ENCODE measurements at places on chromosomes 2 and 18. TPM values are rescaled to one million over a fixed set of nuclear protein-coding genes. Genes with fewer than 3 reads are reported as not detected.

DNA sequence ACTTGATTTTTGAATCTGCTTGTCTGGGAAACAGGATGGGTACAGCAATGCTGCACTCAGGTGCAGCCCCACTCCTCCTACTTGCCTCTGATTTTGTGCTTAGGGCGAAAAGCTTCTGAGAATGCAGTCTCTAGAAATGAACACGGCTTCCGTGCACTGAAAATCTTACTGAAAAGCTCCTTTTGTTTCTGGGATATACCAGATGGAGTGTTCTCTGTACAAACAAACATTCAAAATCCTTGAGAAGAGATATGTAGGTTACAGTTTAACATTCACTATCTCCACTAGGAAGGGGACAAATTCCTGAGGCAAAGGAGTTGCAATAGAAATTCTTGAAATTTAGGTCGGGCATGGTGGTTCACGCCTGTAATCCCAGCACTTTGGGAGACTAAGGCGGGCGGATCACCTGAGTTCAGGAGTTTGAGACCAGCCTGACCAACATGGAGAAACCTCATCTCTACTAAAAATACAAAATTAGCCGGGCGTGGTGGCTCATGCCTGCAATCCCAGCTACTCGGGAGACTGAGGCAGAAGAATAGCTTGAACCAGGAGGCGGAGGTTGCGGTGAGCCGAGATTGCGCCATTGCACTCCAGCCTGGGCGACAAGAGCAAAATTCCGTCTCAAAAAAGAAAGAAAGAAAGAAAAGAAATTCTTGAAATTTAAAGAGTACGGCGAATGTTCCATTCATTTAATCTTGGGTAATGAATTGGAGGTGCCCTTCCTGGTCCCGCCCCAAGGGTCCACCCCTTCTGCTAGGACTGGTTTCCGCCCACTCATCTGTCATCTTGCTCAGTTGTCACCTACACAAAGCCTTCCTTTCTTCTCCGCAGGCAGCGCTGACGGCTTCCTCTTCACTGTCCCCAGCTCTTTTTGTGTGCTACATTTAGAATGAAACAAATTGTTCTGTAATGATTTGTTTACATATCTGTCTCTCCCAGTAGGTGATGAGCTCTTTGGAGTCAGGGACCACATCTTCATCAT is 92.4 kb downstream of the SOCS6 start:
- DNase-seq: no peak

- DNase-seq: no peak
These were observed 54.2 kb downstream of the LTBP1 start for GRCh38 chr2:33000986-33001385.

- no peak for DNase-seq
These were observed 288.0 kb downstream of the AFF3 start for GRCh38 chr2:99854236-99854852.

DNA sequence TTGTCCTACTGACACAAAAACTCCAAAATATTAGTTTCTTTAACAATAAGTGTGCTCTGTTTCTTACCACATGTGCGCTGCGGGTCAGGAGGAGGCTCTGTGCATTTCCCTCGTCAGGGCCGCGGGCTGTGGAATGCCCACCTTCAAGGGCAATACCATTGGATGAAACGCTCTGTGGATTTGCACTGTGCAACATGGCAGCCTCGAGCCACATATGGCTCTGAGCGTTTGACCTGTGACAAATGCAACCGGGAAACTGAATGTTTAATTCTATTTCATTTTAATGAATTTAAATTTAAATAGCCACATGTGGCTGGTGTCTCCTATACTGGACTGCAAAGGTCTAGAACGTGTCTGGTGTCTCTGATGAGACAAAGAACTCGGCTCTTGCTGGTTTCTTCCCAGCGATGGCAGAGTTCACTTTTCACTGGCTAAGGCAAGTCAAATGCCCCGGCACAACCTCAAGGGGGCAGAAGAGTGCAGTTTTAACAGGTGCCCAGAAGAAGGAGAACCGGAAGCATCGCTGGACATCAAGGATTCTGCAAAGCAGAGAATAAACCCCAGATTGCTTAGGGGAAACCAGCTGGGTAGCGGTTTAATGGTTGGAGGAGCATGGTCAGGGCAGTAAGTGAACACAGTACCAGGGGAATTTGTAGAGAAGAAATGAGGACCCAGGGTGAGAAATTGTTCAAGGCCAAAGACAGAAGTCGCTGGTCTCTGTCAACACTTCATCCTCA is 37.0 kb upstream of the TMEM18 start:
- DNase-seq: peak; percentile 46

The LIMS4 gene
- 1.1 TPM for total RNA-seq

GRCh38 chr18:73355121-73355520 is 487.3 kb upstream of the NETO1 start:
- DNase-seq: no peak

GRCh38 chr2:101951296-101951695 is 40.5 kb upstream of the IL1R2 start:
- no peak for DNase-seq

DNA sequence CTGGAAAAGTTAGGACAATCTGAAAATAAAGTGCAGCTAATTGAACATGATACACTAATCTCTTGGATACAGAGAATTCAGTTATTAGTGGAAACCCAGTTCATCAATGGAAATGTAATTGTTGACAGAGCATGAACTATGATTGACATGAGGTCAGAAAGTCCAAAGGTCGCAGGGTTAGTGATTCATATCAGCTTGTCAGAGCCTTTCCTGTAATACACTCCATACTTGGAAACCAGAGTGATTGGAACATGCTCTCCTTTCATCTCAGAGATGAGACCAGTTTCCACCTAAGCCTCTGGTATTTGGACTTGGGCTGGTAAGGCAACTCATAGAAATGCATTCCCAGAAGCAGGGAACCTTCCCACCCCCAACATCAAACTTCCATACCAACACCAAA is 8.5 kb upstream of the NCKAP5 start:
- DNase-seq: no peak

GRCh38 chr2:225534697-225535096 is 135.2 kb downstream of the NYAP2 start:
- no peak for DNase-seq

GRCh38 chr2:20509301-20509769 is 62.5 kb downstream of the RHOB start:
- no peak for DNase-seq

The IL36RN gene
- not detected for total RNA-seq

The THSD7B gene
- total RNA-seq: not detected

- no peak for DNase-seq
These were observed 21.1 kb downstream of the PER2 start for GRCh38 chr2:238267341-238267710.

The B4GALT6 gene
- total RNA-seq: 16.1 TPM

The NEUROD1 gene
- total RNA-seq: not detected

- DNase-seq: no peak
These were observed 31.9 kb upstream of the EML6 start for GRCh38 chr2:54691445-54692135.

DNA sequence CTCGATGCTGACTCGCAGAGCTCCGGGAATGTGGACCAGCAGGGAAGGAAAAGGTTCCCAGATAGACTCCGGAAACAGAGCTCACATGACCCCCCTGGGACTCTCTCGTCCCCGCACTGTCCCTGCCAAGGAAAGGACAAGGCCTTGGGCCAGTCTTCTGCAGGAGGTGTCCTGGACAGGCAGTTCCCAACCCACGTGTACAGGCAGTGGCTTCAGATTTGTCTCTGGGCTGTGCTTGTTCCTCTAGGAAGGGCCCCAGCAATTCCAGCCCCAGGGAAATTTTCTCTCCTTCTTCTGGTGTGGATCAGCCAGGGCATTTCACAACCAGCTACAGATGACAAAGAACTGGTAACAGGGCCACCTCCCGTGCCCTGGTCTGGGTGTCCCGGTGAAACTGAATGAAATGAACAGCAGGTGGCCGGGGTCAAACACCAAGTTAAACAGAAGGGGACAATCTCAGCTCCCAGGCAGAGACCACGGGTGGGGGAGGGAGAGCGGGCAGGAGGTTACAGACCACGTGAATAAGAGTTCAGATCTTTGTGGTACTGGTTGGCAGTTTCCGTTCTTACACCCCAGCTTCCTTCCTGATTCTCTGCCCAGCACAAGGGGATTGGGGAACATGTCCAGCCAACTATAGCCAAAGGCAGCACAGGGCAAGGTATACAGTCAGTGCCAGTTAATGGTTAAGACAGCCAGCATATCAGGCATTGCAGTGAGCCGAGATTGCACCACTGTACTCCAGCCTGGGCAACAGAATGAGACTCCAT is 52.2 kb upstream of the CAB39 start:
- no peak for DNase-seq

DNA sequence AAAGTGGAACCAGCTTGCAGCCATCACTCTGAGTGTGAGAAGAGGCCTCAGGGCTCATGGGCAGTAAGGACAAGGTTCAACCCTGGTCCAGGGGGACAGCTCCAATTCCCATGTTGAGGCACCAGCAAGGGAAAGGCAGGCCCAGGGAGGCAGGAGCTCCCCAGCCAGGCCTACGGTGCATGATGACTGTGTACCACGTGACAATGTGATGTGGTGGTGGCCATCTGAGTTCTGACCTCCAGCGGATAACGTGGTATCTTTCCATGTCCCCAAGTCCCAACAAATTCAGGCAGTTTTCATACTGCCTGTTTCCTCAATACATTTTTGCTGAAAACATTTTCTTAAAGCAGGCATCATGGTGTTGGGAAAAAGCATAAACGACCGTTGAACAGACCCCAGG is 36.1 kb upstream of the COL6A3 start:
- no peak for DNase-seq

The C2orf81 gene
- 6.5 TPM for total RNA-seq

The HOXD3 gene
- total RNA-seq: 1.4 TPM

DNA sequence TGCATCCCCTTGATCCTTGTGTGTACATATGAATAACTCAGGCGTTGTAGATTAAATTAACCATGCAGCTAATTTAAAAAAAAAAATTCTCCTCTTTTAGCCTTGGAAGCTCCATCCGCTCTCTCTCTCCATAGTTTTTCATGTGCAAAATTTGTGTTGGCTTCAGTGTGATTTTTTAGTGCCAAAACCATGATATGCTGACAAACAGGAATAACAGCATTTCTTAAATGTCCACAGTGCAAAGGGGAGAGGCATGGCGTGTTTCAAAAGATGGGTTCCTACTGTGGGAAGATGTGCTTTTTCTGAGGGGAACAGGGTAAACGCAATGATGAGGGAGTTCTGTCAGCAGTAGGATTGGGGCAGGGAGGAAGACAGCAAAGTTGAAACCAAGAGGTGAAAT is 247.0 kb downstream of the ICOS start:
- DNase-seq: no peak

- no peak for DNase-seq
These were observed 27.7 kb downstream of the FHL2 start for GRCh38 chr2:105371156-105371555.

- DNase-seq: no peak
These were observed 3.6 kb downstream of the ERFE start for GRCh38 chr2:238162251-238162845.

DNA sequence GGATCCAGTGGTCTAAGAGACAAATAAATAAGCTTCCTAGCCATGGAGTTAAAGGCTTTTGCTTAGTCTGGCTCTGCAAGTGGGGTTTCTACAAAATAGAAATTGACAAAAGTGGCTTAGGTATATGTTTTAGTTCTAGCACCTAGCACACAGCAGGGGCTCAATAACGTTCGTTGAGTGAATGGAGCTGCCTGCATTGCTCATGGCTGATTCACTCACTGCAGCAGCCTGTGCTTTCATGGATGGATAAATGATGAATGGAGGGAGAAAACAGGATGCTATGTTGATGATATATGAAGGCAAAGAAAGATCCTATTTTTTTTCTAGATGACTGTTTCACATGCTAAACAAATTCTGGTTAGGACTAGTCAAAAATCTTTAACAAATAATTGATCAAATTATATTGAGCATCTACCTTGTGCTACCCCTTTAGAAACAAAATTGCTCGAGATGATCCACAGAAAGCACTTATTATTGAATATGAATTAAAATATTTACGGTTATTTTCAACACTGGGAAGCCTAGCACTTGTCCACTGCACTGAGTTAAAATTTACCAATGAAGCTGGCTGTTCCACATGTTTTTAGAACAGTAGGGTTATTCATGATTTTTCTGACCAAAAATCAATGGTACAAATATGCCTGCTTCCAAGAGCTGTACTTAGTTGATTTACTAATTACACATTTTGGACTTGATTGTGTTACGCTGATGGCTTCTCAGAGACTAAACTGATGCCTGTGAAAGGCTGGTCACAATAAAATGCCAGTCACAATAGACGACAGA is 39.6 kb downstream of the HDHD2 start:
- DNase-seq: no peak

The DNER gene
- total RNA-seq: 2.9 TPM

- DNase-seq: no peak
These were observed 87.7 kb downstream of the MEP1B start for GRCh38 chr18:32277549-32277948.

The GCA gene
- 18.8 TPM for total RNA-seq

DNA sequence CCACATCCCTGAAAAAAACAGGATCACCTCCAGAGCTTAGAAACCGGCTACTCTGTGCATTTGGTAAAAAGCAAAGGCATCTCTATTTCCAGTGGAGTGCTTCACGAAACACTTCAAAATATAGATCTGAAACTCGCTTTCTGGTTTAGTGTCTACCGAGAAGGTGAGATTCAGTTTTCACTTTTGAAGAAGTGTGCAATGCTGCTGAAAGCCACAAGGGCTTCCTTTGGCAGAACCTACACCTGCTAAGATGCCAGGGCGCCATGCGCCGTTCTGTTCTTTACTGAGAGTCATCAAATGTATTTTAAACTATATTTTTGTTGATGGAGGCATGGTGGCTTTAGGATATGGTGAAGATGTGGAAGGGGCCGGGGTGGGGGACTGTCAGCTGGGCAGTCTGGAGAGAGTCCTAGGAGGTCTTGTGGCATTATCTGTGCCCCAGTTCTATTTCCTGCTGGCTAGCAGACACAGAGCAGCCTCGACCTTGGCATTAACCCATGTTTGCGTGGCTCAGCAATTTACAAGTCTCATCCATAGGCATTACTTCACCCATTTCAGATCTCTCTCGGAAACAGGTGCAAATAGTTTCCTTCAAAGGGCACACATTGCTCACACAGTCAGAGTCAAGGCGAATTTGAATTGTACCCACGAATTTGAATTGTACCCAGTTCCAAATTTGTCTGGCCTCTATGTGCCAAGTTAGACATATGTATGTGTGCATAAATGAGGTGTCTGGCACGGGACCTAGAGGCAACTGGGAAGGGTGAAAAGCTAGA is 46.7 kb upstream of the KCNF1 start:
- no peak for DNase-seq

The CASP8 gene
- total RNA-seq: 29.6 TPM

The PROKR1 gene
- total RNA-seq: not detected

The GREB1 gene
- total RNA-seq: 6.2 TPM

DNA sequence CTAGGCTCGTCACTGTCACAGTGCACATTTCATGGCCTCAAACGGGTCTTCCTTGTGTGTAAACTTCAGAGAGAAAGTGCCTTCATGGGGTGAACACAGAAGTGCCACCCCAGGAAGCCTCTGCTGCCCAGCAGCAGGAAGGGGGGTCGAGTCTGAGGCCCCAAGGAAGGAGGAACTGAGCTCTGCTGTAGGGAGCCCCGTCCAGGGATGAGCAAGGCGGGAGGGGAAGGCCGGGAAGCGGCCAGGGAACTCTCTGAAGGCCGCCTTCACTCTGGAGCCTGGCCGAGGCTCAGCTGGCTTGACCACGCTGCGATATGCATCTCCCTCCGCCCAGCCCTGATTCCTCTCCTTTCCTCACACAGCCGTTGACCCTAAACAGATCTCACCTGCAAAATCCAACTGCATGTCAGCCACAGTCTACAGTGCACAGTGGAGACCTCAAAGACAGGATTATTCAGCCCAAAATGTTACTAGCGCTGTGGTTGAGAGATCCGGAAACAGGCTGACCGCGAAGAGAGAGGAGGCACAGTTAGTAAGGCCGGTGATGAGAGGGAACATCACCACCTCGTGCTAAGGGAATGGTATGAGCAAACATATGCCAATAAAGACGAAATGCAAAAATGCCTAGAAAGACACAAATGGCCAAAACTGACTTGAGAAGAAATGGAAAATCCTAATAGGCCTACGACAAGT is 34.2 kb upstream of the CTDP1 start:
- DNase-seq: no peak

Data from HCT116 (cell line).